ENCODE measurements at places on chromosomes 2 and 18.

DNA sequence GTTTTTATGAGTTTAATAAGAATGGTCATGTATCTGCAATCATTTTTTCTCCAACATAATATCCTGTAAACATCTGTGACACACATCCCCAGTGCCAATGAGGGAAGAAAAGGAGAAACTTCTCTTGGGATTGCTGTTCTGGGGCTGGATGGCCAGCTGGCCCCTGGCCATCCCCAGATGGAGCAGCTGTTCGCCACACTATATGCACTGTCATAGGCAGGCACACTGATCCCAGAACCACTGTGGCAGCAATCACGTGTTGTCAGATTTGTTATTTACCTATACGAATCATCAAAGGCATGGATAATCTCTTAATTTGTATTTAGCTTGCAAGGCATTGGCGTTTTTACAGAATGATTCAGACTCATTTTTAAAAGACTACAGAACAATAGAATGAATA lies 167.6 kb upstream of the ACAA2 start:
- no peak for DNase-seq

DNA sequence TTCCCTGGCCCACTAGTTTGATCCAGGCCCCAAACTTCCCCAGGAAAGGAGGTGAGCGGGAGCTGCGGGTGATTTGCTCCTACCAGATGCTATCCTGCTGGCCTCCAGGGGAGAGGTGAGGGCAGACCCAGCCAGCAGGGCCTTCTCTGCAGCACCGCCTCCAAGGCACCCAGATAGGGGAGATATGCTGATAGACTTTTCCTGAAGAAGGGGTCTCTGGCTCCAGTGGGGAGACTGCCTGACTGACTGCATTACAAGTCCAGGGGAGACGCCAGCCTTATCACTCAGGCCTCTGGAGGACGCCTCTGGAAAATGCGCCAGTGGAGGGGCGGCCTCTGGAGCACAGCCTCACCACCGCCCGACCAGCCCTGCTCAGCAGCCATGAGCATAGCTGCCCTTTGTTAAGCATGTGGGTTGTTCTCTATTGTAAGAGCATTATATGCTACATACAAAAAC lies 60.6 kb upstream of the SMAD7 start:
- no peak for DNase-seq

- DNase-seq, result no peak
Measured at GRCh38 chr2:138017824-138018223, 53.6 kb downstream of the HNMT start.

DNA sequence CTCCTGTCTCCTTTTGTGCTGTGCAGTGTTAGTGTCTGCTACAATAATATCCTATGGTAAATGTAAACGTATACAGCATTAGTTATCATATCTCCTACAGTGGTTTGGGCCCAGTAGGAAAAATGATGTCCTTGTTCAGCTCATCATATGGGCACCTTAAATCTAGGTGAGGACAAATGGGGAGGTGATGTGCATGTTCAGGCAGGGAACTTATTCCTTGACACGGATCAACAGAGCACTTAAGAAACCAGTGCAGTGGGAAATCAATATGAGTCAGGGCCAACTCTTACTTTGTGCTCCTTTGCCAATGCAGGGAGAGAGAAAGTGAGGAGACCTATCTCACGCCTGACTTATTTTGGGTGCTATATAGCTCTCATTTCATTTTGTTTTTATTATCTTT lies 76.4 kb downstream of the KLHL14 start:
- no peak for DNase-seq

DNA sequence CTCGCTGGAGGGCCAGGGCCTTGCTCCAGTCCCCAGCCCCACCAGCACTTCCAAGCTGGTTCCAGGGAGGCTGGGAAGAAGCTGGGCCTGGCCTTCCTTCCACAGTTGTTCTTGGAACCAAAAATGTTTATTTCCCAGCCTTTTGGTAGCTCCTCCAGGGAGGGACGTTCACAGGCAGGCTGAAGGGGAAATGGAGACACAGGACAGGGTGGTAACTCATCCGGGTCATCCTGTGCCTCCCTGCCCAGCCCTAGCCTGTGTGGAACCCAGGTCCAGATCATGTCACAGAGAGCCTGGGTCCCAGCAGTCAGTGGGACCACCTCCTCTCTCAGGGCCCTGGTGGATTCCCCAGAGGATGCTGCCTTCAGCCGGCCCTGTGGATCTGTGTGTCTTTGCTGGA lies 12.5 kb upstream of the ARMC9 start:
- DNase-seq, result no peak

- no peak for DNase-seq
Measured at GRCh38 chr18:10072671-10073175, 158.9 kb downstream of the VAPA start.

DNA sequence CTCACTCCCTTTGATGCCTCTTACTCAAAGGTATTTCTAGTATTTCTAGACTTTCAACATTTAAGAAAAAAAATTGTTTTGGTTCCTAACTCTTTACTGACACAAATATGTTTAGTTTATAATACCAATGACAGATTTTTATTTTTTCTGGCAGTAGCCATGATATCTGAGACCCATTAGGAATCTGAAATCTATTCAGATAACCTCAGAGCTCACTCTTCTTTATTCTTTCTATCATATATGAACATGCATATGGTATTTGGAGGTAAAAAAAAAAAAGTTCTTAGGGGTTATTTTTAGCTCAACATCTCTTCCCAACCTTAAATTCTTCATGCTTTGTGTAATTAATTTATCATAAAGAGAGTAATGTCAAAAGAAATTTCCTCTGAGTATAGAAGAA lies 465.5 kb downstream of the CDH2 start:
- no peak for DNase-seq

DNA sequence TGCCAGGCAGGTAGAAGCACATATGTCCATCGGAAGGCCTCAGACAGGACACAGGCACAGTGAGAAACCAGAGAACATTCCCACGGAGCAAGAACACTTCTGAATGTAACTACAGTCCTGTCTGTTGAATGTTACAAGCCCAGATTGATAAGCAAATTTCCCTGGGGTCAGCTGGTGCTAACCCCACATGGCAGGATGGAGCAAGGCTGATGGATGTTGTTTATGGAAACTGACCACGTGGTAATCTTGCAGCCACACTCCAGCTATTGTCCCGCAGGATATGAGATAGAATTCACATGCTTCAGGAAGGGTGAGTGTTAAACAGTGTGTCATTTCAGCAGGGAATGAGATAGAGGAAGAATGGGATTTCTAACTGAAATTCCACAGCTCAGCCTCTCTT lies 138.8 kb upstream of the COPS8 start:
- no peak for DNase-seq

DNA sequence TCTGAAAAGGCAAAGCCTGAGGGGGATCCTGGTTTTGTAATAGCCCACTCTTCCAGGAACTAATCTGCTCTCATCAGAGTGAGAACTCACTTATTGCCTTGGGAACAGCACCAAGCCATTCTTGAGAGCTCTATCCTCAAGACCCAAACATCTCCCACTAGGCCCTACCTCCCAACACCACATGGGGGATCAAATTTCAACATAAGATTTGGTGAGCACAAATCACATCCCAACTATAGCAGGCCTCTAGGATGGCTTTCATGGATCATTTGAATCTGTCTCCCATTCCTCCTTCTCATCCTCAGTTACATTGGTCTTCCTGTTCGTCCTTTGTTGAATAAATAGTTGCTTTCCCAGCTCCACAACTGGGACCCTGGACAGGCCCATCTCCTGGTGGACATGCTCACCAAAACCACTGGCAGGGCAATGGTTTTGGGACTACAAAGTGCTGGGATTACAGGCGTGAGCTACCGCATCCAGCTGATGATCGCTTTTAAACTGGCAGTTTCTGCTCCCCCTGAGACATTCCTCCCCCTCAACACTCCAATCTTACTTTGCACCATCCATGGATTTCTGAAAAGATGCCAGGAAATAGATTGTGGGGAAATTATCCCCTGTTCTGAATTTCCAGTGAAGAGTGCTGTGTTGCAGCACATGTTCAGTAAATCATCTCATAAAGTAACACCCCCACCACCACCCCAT lies 42.6 kb downstream of the MCFD2 start:
- DNase-seq, result no peak

GRCh38 chr2:10880586-10881321 lies 31.0 kb upstream of the KCNF1 start:
- DNase-seq, result peak; percentile 37

DNA sequence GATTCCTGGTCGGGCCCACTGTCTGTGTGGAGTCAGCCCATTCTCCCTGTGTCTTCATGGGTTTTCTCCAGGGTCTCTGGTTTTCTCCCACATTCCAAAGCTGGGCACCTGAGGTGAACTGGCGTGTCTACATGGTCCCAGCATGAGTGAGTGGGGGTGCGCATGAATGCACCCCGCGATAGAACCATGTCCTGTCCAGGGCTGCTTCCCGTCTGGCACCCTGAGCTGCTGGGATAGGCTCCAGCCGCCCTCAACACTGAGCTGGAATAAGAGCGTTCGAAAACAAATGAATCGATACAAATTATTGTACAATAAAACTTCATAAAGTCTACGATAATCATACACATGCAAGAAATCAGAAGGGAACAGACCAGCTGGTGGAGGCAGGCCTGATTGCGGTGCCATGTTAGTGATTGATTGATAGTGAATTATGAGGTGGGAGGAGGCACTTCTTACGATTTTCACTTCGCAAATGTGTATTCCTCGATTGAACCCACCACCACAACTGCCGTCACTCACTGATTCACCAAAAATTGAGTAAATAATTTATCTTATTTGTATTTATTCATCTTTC lies 186.6 kb downstream of the MGAT5 start:
- no peak for DNase-seq

DNA sequence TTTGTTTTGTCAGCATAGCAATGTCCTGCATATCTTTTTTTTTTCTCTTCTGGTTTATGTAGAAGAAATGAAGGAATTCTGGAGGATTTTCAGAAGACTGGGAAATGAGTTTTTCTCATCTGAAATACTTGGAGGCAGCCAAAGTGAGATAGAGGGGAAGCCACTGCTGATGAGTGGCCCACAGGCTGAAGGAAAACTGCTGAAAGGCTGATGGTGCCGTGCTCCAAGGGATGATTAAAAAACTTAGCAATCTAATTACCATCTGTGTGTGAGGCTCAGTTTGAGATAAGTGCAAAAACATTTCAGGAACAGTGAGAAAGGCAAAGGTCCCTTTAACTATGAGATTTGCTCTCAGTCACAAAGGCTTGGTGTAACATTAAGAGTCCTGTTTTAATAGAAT lies 98.5 kb downstream of the EVA1A start:
- DNase-seq, result no peak

GRCh38 chr2:29448096-29448688 lies 333.0 kb downstream of the CLIP4 start:
- no peak for DNase-seq

DNA sequence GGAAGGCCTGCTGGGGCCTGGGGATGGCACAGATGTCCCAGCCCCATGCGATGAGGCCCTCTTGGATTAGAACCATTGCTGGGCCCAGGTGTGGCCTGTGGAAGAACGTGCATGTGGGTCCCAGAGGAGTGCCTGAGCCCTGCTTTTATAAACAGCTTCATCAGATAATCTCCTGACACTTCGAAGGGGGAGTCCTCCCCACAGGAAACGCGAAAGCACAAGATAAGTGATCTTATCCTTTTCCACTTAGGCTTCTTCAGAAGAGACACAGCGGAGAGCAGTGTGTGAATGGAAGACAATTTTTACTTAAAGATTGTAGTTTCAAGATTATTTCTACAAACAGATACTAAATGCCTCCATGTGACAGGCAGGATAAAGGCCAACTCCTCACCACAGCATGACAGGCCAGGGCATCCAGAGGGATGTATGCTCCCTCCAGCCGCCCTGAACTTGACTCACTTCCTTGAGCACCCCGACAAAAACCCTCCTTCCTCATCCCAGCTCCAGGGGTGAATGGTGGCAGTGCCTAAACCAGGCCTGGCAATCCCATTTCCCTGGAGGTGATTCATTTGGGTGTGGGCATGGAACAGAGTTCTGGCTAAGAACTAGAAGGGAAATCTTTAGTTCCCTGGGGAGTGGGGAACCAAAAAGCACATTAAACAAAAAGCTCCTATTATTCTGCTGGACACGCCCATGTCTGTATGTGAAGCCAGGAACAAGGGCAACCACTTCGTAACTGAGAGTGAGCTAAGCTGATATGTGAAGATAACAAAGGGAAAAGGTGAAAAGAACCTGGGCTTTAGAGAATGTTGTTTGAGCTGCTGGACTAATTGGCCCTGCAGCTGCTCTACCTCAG lies 56.2 kb upstream of the TMEM163 start:
- DNase-seq, result no peak

- no peak for DNase-seq
Measured at GRCh38 chr2:33491441-33492084, 15.1 kb downstream of the RASGRP3 start.

DNA sequence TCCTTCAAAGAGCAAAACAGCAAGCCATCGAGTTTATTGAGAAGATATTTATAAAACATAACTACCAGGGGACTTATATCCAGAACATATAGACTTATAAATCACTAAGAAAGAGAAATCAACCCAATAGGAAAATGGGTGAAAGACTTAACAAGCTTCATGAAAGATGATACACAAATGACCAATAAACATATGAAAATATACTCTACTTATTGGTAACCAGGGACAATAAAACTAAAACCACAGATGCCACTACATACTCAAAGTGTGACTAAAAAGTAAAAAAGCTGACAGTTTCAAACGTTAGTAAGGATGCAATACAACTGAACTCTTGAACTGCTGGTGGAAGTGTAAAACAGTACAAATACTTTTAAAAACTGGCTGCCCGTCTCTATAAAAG lies 154.3 kb downstream of the TMEM163 start:
- DNase-seq, result no peak

DNA sequence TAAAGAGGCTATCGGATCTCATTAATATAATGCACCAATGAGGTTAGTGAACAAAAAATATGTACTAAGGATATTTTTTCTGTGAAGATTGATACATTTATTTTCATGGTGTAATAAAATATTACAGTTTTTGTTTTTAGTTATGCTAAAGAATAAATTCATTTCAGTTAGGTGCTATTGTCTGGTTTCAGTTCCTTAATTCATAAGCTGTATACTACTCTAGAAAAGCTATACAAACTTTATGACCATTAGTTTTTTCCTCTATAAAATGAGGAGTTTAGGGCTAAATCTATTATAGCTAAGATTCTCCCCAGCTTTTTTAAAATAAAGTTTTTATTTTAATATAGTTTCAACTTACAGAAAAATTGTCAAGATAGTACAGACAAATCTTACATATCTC lies 1311.7 kb upstream of the NXPH2 start:
- no peak for DNase-seq

GRCh38 chr2:75067506-75067905 lies 109.1 kb downstream of the POLE4 start:
- no peak for DNase-seq

DNA sequence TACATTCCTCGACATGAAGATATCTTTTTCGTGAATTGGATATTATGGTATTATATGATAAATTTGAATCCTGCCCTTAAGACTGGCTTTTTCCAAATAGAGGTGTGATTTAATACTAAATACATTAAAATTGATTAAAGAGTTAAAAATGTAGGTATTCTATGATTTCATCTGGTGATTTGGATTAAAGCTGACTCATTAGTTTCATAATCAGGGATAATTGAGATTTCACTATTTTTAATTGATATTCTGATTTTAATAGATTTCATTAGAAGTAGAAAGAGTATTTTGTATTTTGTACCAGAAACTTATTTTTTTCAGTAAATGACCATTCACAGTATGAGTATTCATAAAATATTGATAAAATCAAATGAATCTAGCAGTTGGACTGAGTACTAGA lies 524.1 kb downstream of the PLCL1 start:
- DNase-seq, result no peak

GRCh38 chr18:54822872-54823845 lies 5.1 kb upstream of the RAB27B start:
- no peak for DNase-seq
